ENCODE measurements at places on chromosomes 4 and X. TPM values are rescaled to one million over a fixed set of nuclear protein-coding genes. Genes with fewer than 3 reads are reported as not detected.

SPON2 gene
- polyA plus RNA-seq: 75.6 TPM

SPATA4 gene
- polyA plus RNA-seq: 0.38 TPM

LDOC1 gene
- polyA plus RNA-seq: 38.3 TPM

GPM6B gene
- polyA plus RNA-seq: 18.5 TPM

MAGEB1 gene
- not detected for polyA plus RNA-seq

TMEM31 gene
- 0.42 TPM for polyA plus RNA-seq
